ENCODE measurements at places on chromosomes 1 and 21.

DNA sequence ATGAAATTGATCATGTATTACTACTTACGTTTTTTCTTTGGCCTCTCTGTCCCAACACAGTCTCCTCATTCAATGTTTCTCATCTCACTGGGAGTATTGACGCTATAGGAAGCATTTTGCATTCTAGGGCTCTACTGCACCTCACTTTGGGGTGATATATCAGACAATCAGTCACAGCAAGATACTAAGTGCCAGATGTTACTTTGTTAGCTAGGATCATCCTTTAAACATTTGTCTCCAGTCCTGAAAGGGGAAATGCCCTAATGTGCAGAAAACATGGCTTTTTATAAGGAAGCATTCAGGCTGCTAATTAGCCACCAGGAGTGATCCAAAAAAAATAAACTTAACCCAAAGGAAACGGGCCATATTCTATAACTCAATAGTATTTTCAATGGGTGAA, 409.1 kb downstream of the RWDD3 start:
- no peak for DNase-seq

DNA sequence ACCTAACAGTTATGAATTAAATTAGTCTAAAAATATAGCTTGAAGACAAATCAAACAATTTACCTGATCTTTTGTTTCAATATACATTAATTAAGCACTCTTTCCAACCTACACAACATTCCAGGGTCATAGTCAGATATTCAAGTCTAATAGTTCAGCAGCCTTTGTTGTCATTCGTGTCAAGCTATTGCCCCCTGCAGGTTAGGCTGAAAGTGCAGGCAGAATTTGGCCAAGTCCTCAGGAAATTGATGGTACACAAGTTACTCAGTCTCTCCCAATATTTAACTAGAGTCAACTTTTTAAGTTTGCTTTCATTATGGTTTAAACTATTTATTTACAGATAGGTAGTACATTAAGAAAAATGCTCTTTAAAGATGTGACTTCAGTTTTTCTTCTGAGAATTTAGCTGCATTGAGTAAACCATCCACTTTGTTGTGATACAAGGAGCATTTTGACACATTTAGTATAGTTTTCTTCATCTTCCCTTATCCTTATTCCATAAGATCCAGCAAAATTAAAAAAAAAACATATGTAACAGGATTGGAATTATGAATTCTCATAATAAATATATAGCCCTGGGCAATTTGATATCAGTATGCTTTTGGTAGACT, 130.3 kb upstream of the DPYD start:
- no peak for DNase-seq

- DNase-seq: no peak
Observed at GRCh38 chr1:43766818-43767525, 59.6 kb downstream of the ST3GAL3 start.

DNA sequence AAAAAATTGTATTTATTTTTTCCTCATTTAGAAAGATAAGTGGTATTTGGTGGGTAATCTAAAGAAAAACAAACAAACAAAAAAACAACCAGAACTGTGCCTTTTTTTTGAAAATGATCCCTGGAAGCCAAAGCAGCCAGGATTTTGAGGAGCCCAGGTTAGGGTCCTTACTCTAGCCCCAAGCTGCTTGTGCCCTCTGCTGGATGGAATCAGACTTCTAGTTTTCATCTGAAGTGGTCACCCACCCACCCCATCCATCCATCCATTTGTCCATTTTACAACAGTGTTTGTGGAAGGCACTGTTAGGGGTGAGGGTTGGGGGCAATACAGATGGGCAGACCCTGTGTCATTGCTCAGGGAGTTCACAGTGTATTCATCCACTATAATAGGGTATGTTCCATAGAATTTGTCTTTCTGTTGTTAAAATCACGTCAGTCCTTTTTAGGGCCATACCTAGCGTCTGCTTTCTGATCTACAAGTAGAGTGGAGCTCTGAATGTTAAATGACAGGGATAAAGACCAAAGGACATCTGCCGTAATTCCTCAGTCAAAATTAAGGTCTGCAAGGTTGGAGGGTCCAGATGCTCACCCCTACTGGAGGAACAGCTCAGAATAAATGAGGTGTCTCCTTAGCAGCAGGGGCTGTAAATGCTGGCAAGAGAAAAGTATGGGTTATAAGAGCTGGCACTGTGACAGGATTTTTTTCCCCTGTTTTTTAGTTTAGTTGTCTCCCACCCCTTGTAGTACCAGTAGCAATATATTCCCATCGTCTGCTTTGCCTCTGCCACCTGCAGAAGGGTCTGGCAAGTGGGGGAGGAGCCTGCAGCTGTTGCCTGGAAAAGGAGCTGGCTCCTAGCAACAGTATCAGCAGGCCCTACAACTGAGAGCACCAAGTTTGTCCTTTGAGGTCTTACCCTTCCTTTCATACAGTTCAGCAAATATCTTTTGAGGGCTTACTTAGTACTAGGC, 3.2 kb downstream of the LRRC42 start:
- DNase-seq: no peak

DNA sequence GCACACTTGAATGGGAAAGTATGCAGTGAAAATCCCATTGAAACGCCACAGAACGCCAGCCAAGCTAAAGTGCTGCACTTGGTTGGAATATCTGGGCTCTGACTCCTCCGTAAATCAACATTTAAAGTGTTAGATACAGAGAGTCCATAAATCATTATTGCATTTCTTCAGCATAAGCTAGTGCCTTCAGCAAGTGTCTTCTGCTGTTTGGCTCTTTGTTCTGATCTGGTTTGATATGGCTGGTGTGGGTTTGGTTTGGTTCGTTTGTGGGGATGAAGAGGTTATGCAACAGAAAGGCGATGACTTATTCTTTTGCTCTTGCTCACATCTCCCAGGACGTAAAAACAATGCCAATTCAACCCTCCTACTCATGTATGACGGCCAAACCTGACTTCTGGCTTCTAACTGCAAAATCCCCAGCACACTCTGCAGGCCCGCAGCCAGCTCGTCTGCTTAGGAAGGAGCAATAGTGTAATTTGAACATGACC, 121.8 kb upstream of the ERG start:
- peak; percentile 92 for DNase-seq

DNA sequence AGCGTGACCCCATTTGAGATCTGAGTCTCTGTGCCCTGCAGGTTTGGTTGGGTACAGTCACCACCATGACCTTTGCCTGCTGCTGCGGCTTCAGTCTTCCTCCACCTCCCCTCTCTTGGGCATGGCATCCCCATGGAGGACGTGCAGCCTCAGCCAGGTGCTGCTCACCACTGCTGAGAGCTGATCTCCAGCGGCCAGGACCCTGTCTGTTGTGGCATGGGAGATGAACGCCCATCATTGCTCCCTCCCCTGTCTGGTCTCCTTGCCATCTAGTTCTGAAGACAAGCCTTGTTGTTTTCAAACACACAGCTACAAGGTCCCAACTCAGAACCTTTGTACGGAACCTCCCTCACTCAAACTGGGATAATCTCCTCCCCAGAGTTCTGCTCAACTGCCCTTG, 19.2 kb upstream of the PKP1 start:
- DNase-seq: peak; percentile 17

GRCh38 chr1:39266269-39266668, 61.8 kb downstream of the MACF1 start:
- DNase-seq: no peak

DNA sequence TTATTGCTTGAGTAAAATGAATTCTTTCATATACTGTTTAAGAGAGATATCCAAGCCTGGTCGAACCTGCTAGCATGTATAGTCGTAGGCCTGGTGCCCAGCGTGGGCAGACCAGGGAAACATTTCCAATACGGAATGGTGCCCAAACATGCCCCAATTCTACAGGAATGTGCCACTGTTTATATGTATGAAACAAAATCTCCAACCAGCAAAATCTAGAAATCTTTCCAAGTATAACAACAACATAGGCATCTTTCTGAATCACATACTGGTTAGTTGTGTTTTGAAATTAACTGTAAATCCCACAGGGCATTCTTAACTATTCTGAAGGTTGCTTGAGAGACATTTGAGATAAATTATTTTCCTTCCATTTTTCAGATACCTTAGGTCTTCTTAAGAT, 17.0 kb upstream of the ABCD3 start:
- no peak for DNase-seq

- DNase-seq: peak; percentile 94
Observed at GRCh38 chr1:99849744-99850458, at the start of gene AGL. Gene AGL, plus strand, starts transcription at chr1:99850361. Its CDS starts 682 bp downstream, at chr1:99851043.

GRCh38 chr21:40165773-40166070, 298.5 kb downstream of the PCP4 start:
- no peak for DNase-seq

GRCh38 chr1:29338908-29339575, 102.7 kb downstream of the PTPRU start:
- no peak for DNase-seq

DNA sequence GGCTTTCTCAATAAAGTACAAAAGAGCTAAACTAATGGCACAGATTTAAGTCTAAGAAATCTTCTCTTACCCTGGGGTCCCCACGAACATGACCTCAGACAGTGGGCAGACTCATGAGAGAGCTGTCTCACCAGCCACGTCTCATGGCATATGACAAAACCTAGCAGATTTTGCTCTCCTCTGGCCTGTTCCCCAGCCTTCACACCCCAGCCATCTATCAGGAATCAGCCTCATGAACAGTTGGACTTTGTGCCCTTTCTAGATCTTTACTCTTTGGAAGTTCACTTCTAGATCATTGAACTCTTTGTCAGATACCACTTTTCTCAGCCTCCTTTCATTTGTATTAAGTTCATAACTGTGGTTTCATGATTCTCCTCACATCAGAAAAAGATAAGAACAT, 14.2 kb upstream of the HSD3B1 start:
- DNase-seq: no peak

- no peak for DNase-seq
Observed at GRCh38 chr1:197915260-197915861, 1.8 kb upstream of the LHX9 start.

GRCh38 chr1:169031566-169032224, 74.8 kb upstream of the ATP1B1 start:
- no peak for DNase-seq

GRCh38 chr1:226870401-226871279, at the start of gene PSEN2:
Gene PSEN2, plus strand, starts transcription at chr1:226870616. Its CDS starts 11,292 bp downstream, at chr1:226881908.
- DNase-seq: peak; percentile 89

DNA sequence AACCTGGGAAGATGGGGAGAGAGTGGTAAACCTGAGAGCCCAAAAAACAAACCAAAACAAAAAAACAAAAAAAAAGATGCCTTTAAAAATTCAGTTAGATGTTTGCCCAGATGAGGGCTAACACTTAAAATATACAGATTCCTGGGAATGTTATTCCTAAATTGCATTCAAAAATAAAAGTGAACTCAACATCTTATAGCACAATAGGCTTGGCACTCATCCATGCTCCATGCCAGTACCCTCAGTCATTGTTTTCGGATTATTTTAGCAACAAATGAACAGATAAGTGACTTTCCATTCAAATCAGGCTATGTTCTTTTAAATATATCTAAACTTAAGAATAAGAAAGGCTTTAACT, 3.7 kb downstream of the ATP1A1 start:
- no peak for DNase-seq

GRCh38 chr1:90725657-90726424, 8.7 kb upstream of the BARHL2 start:
- DNase-seq: peak; percentile 68

DNA sequence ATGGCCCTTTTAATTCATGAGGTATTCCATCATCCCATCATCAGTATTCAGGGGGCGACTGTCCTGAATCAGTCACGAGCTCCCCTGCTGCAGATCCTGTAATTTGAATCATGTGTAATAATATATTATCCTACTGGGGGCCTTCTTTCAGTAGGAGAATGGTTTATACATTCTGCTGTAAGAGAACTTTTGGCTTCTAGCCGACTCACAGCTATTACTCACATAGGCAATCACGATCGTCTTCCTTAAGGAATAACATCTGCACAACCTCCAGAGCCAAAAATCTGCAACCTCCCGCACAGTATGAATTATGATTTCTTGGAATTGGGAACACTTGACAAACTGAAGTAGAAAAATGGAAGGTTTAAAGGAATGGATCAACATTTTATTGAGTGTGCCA, 343.0 kb downstream of the USP25 start:
- no peak for DNase-seq

- no peak for DNase-seq
Observed at GRCh38 chr1:201724039-201724765, 104.8 kb upstream of the IPO9 start.

- DNase-seq: no peak
Observed at GRCh38 chr1:232369451-232370296, 260.3 kb downstream of the SIPA1L2 start.

DNA sequence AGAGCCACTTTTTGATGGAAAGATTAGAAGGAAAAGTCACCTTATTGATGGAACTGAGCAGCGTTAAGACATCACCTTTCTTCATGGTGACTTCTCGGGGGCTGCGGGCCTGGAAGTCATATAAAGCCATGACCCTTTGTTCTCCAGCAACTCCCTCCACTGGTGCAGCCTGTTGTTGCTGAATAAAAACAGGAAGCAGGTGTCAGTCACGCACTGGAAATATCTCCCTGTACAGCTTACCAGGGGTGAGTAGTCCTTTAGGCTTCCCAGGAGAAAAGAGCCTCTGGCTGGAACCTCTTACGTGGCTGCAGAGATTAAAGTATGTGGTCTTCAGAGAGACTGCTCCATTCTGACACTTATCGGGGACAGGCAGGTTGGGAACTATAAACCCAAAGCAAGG, 31.9 kb downstream of the SPTA1 start:
- no peak for DNase-seq

GRCh38 chr21:27636656-27637055, 669.8 kb upstream of the ADAMTS5 start:
- DNase-seq: no peak

DNA sequence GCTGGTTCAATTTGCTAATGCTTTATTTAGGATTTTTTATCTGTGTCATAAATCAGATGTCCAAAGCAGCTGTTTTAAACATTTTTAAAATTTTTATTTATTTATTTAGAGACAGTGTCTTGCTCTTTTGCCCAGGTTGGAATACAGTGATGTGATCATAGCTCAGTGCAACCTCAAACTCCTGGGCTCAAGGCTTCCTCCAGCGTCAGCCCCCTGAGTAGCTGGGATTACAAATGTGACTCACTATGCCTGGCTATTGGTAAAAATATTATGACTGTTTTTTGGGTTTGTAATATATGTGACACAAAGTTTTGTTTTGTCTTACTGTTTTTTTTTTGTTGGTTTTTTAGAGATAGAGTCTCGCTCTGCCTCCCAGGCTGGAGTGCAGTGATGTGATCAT, 11.8 kb downstream of the ZBED6 start:
- no peak for DNase-seq

DNA sequence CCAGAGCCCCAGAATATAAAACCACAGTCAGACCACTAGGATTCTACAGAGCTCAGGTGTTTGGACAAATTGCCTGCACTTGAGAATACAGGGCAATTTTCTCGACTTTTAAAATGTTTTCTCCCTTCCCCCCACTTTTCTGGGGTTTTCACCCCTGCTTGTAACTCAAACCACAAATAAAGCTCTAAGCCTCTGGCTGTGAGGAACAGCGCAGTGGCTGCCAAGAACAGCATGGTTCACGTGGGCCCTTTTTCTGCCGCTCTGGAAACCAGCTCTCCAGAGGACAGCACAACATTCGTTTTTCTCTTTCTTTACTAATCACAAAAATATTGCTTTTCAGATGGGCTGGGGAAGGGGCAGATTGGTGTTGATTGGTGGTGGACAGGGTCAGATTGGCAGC, 102.2 kb upstream of the JUN start:
- peak; percentile 88 for DNase-seq

- peak; percentile 93 for DNase-seq
Observed at GRCh38 chr21:34743831-34744230, 75.0 kb downstream of the CLIC6 start.

GRCh38 chr1:212722270-212722957, 22.8 kb upstream of the BATF3 start:
- DNase-seq: no peak

- DNase-seq: no peak
Observed at GRCh38 chr1:194568610-194569009, 1382.2 kb upstream of the B3GALT2 start.
